ENCODE measurements at places on chromosomes 3 and 15.

- no peak for DNase-seq
Observed at GRCh38 chr3:30813734-30814133, 80.7 kb downstream of the GADL1 start.

GRCh38 chr3:61250784-61251173 lies 473 bp downstream of the FHIT start:
- DNase-seq, result no peak

DNA sequence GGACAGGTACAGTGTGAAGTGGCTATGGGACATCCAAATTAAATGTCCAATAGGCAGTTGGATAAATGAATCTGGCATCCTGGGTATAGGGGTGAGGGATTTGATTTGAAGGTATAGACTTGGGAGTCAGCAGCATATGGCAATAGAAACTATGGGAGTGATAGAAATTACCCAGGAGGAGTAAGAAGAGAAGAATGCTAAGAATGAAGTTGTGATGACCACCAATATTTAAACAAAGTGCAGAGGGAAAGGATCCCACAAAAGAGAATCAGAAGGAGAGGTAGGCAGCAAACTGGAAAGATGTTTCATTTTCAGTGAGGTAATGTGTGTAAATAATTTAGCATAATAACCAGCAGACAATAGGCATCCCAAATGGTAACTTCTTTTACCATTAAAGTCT lies 13.8 kb upstream of the MSL2 start:
- no peak for DNase-seq

- DNase-seq, result no peak
Observed at GRCh38 chr3:141125351-141125750, 74.2 kb downstream of the SPSB4 start.

DNA sequence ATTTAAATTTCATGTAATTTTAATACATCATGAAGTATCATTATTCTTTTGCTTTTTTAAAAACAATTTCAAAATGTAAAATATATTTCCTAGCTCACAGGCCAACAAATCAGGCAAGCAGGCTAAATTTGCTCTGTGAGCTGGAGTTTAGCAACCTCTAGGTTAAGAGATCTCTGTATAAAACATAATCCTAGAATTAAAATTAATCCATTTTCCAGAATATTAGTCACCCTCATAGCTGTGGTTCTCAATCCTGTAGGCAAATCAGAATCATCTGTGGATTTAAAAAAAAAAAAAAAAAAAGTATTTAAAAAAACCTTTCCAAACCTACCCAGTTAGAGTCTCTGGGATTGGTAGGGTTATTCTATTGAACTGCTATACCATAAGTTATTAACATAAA lies 209.7 kb downstream of the MINAR1 start:
- no peak for DNase-seq

All from iPS DF 6.9 (cell line).